ENCODE measurements at places on chromosomes 16 and 17.

GRCh38 chr17:2592971-2593820 lies at the start of gene PAFAH1B1:
Gene PAFAH1B1, plus strand, starts transcription at chr17:2593654. Its CDS starts 44,635 bp downstream, at chr17:2638289.
- DNase-seq = peak; percentile 97

DNA sequence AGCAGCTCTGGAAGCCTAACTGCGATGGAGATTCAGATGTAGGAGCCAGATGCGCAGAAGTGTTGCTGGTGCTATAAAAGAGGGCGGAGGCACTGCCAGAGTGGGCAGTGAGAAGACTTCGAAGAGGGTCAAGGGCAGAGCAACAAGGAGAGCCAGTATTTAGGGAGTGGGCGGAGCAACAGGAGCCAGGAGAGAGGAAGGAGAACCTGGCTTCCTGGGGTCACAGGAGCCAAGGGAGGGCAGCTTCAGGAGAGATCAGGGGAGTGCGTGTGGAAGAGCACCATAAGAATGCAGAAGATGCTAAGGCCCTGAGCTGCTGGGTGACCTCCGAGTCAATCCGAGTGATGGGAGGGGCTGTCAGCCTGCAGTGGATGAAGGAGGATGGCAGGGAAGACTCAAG lies 14.4 kb upstream of the MRPS23 start:
- DNase-seq = no peak

GRCh38 chr16:88076211-88076931 lies 125.1 kb downstream of the BANP start:
- DNase-seq = no peak

DNA sequence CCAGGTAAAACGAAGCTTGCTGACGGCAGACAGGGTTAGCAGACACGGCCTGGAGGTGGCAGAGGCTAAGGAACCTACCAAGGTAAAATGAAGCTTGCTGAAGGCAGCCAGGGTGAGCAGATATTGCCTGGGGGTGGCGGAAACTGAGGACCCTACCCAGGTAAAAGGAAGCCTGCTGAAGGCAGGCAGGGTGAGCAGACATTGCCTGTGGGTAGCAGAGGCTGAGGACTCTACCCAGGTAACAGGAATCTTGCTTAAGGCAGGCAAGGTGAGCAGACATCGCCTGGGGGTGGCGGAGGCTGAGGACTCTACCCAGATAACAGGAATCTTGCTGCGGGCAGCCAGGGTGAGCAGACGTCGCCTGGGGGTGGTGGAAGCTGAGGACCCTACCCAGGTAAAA lies 2.6 kb upstream of the GCGR start:
- no peak for DNase-seq

- DNase-seq = no peak
Observed at GRCh38 chr17:75110234-75110937, 617 bp downstream of the ARMC7 start.

GRCh38 chr17:54347495-54347894 lies 524.8 kb downstream of the KIF2B start:
- DNase-seq = no peak

DNA sequence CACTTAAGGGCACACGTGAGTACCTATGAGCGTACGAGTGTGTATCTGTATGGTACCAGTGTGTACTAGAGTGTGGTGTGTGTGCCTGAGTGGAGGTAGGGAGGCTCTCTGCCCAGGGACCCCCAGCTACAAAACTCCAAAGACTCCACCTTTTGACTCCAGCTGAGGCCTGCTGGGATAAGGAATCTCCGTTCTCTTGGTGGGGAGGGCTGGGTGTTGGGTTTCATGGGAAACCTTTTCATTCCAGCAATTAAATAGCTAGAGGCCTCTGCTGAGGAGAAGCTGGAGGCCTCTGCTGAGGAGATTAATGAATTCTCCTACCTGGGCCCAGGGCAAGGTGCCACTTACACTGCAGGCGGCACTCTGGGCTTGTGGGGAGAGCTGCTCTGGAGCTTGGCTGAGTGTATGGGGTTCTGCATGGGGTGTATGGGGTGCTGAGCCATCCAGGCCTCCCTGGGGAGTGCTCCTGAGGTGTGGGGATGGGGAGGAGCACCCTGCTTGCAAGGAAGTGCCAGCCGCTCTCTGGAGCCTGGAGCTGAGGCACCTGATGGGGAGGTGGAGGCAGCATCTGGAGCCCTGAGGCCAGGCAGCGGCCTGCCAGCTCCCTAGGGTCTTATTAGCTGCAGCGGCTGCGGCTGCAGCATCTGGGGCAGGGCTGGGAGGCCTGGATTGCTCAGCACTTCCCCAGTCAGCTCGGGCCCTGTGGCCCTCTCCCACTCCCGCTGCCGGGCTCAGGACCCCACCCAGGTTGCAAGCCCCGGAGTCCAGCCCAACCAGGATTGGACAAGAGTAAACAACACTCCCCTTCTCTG lies 4.6 kb downstream of the ANKRD13B start:
- no peak for DNase-seq

DNA sequence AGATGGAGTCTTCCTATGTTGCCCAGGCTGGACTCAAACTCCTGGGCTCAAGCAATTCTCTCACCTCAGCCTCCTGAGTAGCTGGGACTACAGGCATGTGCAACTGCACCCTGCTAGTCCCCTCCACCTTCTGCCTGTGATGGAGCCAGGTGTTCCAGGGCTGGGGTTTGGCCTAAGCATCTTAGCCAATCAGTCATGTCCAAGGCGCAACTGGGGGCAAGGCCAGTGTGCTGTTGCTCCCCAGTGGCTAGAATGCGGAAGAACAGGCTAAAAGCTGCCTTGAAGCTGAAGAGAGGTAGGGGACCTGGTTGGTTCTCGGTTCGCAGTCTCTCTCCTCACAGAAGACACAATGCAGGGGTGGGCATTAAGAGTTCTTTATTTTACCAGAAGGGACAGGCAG lies 18.6 kb downstream of the FLOT2 start:
- DNase-seq = peak; percentile 63
